ENCODE measurements at places on chromosomes 6 and 20.

DNA sequence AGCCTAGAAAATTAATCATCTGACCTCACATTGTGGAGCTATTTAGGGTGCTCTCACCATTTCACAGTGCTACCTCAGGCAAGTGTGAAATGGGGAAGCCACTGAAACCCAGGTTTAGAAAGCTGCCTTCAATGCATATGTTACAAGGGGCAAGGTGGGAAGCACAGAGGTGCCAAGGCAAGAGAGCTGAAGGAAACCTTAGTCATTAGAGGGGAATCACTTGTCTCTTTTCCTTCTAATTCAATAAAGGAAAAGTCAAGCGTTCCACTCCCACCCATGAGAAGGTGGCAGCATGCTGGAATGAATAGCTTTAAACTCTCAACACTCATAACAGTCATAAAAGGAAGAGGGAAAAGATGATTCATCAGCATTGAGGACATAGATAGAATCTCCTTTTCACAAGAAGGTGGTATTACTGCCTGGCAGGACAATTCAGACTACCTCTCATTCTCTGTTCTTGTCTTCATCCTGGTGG, 251.9 kb upstream of the IRAK1BP1 start:
- DNase-seq: no peak

DNA sequence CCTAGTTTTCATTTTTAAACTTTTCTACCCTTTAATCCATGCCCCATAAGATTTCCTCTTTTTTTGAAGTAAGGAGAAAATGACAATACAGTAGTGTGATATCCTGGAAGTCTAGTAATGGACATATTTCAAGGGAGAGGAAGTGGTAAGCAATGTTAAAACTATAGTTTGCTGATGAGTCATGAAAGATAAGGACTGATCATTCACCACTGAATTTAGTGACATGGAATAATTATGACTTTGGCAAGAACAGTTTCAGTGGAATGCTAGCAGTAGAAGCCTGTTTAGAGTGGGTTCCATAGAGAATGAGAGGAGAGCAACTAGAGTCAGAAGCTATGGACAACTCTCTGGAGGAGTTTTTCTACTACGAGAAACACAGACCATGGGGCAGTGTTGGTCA, 24.9 kb upstream of the SLC2A12 start:
- DNase-seq: no peak

DNA sequence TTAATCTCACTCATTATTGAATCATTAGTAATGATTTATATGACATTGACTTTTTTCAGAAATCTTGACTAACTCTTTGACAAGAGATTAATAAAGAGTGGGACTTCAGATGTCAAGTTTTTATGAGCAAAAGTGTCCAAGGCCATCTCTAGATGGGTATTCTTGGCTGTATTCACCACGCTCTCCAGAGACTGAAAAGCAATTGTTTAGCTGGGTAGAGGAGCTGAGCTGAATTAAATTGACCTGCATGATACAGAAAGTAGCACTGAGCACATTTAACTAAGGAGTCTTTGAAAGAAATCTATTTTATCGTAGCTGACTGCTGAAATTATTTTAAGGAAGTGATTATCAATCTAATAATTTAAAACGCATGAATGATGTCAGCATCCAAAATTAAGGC, 89.4 kb downstream of the LINC00237 start:
- DNase-seq: no peak

DNA sequence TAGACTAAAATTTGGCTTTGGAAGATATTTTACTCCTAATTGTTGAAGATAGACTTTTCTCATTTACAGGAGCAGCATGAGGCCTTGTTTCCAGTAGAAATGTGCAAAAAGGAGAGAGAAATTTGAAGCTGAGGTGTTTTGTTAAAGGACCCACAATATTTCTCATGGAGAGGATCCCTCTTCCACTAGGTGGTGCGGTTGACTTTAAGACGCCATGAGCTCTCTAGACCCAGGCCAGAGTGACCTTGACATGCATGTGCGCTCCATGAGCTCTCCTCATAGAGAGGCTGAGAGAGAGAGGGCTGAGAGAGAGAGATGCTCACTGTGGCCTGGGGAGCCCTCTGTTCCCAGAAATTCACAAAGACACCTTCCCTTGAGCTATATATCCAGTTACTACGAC, 861.2 kb upstream of the EYS start:
- no peak for DNase-seq

GRCh38 chr20:23639490-23639958, 1.8 kb upstream of the CST3 start:
- no peak for DNase-seq

DNA sequence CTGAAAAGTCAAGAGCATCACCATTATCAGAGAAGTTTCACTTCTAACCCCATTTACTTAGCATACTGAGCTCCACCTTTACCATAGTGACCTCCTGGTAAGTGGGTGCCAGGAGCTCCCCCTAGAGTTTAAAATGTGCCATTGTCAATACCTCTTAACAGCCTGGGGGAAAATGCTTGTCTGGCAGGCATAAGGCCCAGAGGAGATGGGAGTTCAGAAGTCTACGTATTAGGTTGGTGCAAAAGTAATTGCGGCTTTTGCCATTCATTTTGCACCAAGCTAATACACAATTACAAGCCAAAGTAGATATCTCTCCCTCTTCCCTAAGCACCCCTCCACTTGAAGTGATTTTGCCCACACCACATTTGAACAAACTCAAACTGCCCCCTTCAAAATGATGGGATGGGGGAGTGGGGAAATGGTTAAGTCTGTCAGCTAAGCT, 919.0 kb downstream of the KIF16B start:
- no peak for DNase-seq

DNA sequence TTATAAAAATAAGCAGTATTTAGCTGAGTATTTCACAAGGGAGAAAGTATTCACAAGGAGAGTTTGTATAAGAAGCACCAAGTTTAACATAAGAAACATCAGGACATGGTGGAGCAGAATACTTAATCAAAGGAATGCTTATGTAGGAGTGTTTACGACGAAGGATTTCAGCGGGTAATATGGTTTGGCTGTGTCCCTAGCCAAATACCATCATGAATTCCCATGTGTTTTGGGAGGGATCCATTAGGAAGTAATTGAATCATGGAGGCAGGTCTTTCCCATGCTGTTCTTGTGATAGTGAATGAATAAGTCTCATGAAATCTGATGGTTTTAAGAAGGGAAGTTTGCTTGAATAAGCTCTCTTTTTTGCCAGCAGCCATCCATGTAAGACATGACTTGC, 1099.1 kb upstream of the ADGRB3 start:
- no peak for DNase-seq

DNA sequence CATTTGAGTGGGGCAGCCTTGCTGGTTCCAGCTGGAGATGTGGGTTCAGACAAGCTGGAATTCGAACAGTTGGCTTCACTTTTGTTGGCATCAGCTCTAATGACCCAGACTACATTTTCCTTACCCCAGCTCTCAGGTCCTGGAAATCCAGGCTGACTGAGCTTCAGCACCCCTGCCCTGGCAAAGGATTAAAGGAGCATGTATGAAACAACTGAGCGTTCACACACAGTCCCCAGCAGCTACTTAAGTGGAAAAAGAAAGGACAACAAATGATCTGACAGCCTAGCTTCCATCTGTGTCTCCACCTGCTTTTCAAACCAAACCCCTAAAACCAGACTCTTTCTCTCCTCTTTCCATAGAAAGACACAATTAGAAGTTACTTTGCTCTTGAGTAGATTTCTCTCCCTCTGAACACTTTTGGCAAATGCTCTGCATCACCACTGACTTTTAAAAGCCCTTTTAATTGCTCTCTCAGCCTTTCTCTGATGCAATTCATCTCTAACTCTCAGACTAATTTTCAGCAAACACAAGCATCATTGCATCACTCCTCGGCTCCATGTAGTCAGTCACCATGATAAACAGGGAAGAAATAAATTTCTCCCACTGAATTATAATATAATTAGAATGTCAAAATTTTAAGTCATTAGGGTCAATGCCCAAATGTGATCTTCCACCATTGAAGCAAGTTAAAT, 28.1 kb downstream of the ROS1 start:
- no peak for DNase-seq

DNA sequence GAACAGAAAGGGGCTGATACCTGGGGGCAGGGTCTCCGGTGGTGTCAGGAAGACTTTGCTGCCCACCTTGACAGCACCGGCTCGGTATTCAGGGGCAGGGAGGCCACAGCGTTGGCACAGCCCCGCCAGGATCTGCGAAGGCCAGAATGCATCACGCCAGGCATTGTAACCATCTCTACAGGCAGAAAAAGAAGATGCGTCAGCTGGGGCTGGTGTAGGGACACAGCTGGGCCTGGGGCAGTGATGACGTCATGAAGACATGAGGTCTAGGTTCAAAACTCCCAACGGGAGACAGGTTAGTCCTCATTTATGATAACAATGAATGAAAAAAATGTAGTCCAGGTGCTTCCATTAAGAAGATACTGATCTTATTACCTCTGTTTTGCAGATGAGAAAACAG, 22.0 kb downstream of the ERGIC3 start:
- no peak for DNase-seq

GRCh38 chr6:144265390-144265789, 19.7 kb upstream of the UTRN start:
- DNase-seq: no peak

DNA sequence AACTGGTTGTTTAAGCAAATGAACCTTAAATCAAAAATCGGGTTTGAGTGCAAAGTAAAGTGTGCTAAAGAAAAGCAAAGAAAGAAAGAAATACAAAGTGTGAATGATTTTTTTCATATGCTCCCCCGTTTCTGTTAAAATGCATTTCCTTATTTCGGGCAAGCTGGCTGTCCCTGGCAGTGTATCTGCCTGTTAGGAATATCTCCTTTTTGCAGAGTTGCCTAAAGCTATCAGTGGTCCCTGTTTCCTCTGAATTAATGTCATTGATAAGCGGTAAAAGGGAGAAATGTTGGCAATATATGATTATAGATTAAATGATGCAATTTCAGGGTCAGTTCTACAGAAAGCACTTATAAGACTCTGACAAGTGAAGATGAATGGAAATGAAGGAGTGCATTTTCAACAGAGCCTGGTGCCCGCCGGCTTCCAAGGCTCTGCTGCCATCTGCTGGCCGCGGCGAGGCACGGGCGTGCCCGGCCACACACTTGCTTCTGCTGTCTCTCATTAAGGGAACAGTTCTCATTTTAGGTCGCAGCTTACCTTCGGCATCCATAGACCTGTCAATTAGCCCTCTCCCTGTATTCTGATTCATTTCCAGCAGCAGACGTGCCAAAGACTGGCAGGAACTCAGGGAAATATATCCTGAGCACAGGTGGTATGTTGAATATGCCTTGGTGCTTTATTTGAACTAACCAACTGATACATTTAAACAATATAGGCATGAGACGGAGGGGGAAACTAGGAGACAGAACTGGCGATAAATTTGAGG, 381.9 kb downstream of the C6orf118 start:
- DNase-seq: peak; percentile 68

DNA sequence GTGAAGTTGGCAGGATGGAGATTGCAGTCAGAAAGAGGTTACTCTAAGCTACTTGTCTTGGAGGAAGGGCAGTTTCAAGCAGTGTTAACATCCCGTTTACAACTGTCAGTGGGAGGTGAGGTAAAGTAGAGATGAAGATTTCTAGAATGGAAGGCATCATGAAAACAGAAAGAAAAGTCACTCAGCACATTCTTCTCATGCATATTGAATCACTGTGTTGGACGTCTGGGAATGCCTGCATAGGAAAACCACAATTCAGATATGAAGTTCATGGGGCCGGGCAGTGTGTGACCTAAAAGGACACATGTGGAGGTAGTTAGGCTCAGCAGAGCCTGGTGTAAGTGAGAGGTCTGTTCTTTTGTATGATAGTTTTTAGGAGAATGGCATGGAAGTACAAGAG, 73.5 kb upstream of the LAMP5 start:
- DNase-seq: no peak

GRCh38 chr20:9442858-9443257, 71.5 kb upstream of the LAMP5 start:
- DNase-seq: no peak

GRCh38 chr6:148616841-148617240, 130.0 kb upstream of the UST start:
- DNase-seq: no peak

DNA sequence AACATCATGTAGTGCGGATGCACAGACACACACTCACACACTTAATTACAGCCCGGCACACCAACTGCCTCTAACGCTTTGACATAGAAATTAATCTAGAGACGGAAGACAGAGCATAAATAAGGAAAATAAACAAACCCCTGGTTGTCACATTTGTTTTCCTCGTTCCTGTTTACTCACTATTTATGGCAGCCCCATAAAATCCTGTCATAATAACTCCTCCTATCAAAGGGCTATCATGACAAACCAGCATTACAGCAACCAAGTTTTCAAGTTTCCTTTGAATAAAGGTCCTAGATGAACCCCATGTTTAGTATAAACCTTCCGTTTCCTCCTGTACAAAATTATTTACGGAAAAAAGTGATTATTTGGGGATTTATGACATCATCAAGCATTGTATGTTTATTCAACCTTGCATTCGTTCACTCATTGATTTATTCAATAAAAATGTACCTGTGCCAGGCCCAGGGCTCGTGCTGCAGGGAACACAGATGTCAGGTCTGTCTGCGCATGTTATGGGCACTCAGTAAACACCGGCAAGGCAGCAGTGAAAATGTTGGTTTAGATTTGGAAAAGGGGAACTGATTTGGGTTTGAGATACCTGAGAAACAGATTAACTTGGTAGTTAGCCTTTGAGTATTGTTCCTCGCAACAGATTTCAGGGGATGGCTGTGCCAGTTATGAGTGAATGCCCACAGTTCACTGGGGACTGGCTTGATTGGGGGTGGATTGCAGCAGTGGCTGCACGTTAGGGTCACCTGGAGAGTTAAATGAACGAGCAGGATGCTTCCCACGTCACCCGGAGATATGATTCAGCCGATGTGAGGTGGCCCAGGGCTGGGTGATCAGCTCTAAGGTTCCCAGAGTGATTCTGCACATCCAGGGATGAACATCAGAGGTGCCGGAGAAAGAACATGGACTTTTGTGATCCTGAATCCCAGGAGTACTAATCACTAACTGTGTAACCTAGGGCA, 295.3 kb upstream of the FOXQ1 start:
- no peak for DNase-seq

GRCh38 chr20:2261046-2261485, 34.7 kb upstream of the TGM3 start:
- no peak for DNase-seq

- no peak for DNase-seq
Measured at GRCh38 chr6:37095997-37096396, 74.0 kb upstream of the PIM1 start.

GRCh38 chr6:27836141-27836782, 75.9 kb downstream of the OR2B2 start:
- DNase-seq: no peak

GRCh38 chr6:46882645-46883044, 39.1 kb downstream of the ADGRF5 start:
- no peak for DNase-seq
